ENCODE measurements at places on chromosomes 1 and 21.

DNA sequence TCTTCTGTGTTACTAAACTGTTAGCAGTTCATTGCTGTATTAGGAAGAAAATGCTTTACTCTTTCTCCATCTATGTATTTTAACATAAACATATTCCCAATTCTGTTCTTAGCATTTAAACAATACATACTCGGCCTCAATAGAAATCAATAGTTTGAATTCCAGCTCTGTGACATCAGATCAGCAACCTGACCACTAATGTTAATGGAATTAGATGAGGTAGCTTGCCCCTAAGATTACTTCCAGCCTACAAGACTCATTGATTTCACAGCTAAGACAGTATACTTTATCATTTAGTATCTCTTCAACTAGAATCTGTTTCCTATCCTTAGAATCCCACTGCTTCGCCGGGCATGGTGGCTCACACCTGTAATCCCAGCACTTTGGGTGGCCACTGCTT is 38.9 kb downstream of the EPRS1 start:
- no peak for DNase-seq

GRCh38 chr1:172487550-172487949 is 43.7 kb upstream of the PIGC start:
- DNase-seq, result no peak

GRCh38 chr1:168088511-168089325 is 48.0 kb downstream of the GPR161 start:
- no peak for DNase-seq

- DNase-seq, result no peak
These were observed 74.2 kb downstream of the SNX7 start for GRCh38 chr1:98735756-98736155.

- DNase-seq, result no peak
These were observed 673.8 kb downstream of the PTPRC start for GRCh38 chr1:199312626-199313025.

- no peak for DNase-seq
These were observed 63.1 kb downstream of the CDC14A start for GRCh38 chr1:100415498-100415778.

GRCh38 chr1:225767634-225768540 is 9.7 kb upstream of the SRP9 start:
- no peak for DNase-seq

- DNase-seq, result no peak
These were observed 140.0 kb downstream of the VAV3 start for GRCh38 chr1:107824946-107825345.

GRCh38 chr21:44429894-44430293 is 25.4 kb upstream of the LRRC3 start:
- no peak for DNase-seq

All from CD4-positive, alpha-beta T cell treated with Interferon alpha-2 for 1 hour (primary cell).